Activated T-cell treated with anti-CD3 and anti-CD28 coated beads for 1 hour (primary cell): ENCODE measurements at places on chromosomes 5 and 9.

GRCh38 chr9:92704528-92704927 lies 34.6 kb upstream of the IPPK start:
- DNase-seq = no peak

DNA sequence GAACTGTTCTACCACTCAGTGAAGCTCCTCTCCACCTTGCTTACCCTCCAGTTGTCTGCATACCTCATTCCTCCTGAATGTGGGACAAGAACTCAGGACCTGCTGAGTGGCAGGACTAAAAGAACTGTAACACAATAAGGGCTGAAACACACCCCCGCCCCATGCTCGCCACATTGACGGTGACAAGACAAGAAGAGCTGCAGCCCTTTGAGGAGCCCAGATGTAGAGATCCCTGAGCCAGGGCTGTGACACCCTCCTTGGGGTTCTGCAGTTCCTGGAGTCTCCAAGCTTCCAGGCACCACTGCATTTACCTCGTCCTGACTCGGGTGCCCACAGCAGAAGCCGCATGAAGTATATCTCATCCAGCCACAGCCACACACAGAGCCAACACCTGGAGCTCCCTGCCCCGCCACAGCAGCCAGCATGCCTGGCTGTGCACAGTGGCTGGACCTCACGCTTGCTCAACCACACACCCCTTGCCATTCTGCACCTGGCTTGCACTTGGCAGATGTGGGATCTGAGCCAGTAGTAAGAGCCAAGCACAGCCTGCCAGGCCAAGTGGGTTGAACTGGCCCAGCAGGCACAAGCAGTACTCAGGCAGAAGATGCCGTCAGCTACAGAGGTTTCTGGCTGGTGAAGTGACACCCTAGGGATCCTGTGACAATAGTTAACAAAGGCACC lies 166.1 kb downstream of the RNF180 start:
- no peak for DNase-seq

GRCh38 chr9:107586493-107586892 lies 96.9 kb upstream of the KLF4 start:
- no peak for DNase-seq

DNA sequence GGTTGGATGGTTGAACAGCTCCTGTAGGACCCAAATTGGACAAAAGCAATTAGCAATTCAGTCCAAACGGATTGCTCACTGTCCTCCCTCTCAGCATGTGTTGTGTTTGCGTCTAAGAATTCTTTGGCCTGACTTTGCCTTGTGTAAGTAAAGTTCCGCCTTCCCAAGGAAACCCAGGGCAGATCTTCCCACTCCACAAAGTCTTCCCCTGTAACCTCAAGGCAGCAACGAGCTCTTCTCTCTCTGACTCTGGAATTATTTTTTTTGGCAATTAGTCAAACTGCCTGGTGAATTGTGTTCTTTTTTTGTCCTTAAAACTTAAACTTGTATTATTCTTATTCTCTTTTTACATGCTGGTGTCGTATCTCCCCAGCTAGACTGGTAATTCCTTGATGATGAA lies 20.7 kb upstream of the BASP1 start:
- DNase-seq = no peak

- DNase-seq = no peak
These were observed 7.7 kb upstream of the SCGB3A1 start for GRCh38 chr5:180598797-180599589.

- peak; percentile 56 for DNase-seq
These were observed 2.1 kb downstream of the MXD3 start for GRCh38 chr5:177309351-177310191.

DNA sequence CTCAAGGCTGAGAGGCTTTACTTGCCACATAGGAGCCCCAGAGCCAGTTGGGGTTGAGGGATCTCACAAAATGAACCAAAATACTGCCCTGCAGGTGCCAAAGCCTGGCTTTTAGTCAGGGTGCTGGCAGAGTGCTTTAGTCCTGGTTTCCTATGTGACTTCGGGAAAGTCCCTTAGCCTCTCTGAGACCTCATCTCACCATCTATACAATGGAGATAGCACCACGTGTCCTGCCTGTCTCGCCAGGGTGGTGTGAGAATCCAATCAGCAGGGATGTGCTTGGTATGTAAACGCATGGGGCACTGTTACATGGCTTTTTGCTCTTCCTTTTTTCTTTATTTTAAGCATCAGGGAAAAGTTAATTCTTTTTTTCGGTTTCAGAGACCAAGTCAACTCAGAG lies 68.3 kb downstream of the SHB start:
- DNase-seq = no peak

DNA sequence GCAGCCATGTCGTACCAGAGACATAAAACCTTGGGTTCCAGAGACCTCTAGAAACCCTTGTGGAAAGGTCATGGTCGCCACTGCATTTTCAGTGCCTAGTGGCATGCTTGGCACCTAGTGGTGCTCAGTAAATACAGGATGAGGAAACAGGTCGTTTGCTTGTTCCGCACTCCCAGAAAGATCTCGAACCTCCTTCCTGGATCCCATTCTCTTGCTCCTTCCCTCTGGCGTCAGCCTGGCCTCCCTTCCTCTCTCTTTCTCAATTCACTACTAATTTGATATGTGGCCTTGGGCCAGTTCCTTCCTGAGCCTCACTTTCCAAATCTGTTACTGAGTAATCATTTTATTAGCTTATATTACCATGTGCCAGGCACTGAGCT lies 4.4 kb downstream of the NDST1 start:
- no peak for DNase-seq
